ENCODE measurements at places on chromosomes 12 and 14. TPM values are rescaled to one million over a fixed set of nuclear protein-coding genes. Genes with fewer than 3 reads are reported as not detected.
A peak's percentile ranks its signal among the peaks of the same experiment; 100 is the strongest.

The PPP1R36 gene
- total RNA-seq = 6.7 TPM

The ATXN7L3B gene
- 37.3 TPM for total RNA-seq

The RNASE11 gene
- not detected for total RNA-seq

The C14orf180 gene
- total RNA-seq = not detected

The FITM1 gene
- total RNA-seq = not detected

The TAS2R7 gene
- total RNA-seq = not detected

The FAM222A gene
- total RNA-seq = 22.0 TPM

The RND1 gene
- total RNA-seq = 0.62 TPM

DNA sequence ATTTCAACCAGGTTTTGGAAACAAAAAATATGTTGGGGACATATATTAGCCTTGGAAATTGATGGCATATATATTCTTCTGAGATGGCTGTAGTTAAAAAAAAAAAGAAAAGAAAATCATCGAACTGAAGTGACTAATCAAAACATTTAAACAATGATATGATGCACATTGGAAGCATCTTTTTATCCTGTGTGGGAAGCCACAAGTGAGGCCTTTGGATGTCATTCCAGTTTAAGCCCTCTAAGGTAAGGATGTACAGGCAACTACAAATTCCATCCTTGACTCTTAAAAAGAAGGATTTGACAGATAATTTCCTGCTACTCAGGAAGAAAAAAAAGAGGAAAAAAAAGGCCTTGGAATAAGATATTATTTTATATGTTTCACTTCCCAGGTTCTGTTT is 9.6 kb upstream of the PTPRB start:
- no peak for DNase-seq

DNA sequence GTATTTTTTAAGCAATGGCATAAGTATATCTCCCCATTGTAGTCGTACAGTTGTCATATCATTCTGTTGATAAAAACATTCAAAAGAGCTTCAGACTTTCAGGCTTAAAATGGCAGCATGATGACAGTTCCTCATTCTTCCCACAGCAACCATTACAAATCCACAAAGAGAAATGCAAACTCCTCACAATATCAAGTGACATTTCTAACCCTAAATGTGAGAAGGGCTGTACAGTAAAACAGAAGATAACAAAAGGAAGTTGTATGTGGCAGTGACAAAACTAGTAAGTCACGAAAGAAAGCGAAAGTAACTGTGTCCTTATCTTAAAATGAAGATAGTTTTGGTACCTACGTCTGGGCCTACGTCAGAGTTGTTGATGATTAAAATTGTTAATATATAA is 46.7 kb downstream of the GXYLT1 start:
- no peak for DNase-seq

GRCh38 chr14:63956326-63956725 is 103.5 kb downstream of the SYNE2 start:
- no peak for DNase-seq

- no peak for DNase-seq
Measured at GRCh38 chr14:93286212-93286890, 46.5 kb downstream of the BTBD7 start.

- DNase-seq = no peak
Measured at GRCh38 chr14:90545966-90546751, 149.3 kb downstream of the CALM1 start.

- no peak for DNase-seq
Measured at GRCh38 chr12:102118874-102119273, 1.0 kb downstream of the NUP37 start.

GRCh38 chr14:98218218-98218617 is 1053.8 kb downstream of the BCL11B start:
- DNase-seq = no peak

GRCh38 chr12:32107359-32108267 is 966 bp downstream of the BICD1 start:
- DNase-seq = peak; percentile 54

DNA sequence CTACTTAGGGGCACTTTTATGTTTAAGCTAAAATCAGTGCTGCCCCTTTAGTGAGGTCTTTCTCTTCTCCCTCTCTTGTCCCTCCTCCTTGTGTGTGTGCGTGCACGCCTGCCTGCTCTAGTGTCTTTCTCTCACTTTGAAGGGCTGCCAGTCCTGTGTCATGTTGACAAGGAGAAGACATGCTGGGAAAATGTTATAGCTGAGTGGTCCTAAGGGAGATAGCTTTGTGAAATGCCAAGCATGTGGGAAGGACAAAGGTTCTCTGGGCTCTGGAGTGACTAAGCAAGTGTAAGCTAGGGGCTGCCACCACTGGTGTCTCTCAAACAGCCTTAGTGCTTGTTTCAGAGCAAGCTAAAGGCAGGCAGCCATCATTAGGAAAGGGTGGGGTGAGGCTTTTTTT is 108.4 kb downstream of the EMP1 start:
- no peak for DNase-seq

DNA sequence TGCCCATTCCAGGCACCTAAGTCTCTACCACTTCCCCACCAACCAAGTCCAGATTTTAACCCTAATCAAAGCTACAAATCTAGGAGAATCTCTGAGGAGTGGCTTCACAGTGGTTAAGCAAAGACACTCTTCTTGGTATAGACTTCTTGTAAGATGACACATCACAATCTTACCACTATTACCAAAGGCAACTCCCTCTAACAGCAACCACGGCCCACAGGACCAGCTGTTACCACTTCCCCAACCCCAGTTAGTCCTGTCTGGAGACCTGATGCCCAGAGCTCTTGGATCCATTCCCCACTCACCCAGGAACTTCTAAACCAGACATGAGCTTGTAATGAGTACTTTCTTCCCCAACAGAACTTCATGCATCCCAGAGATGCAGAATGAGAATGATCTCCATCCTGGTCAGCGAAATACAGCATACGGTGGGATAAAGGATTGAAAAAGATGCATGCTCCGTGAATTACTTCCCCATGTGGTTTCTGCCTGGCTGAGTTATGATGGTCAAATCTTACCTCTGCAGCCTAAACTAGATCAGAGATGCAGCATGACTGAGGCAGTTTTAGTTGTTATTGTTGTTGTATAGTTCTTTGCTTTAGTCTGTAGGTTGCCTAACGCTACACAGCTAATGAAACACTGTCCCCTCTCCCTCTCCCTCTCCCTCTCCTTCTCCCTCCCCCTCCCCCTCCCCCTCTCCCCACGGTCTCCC is 87.7 kb upstream of the FOXN3 start:
- DNase-seq = no peak

DNA sequence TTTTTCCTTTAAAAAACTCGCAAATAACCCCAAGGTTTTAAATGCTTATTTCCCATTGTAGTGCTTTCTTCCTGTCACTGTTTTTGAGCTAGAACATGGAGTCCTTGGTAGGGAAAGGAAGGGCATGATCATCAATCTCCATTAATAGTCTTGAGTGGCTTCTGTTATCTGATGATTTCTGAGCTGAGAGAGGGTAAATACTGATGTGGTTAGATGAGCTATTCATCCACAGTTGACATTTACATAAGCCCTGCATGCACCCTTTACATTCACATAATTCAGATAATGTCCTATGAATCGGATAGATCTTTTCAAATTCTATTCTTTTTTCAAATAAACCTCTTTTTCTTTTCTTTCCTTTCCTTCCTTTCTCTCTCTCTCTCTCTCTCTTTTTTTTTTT is 81.4 kb downstream of the NTN4 start:
- no peak for DNase-seq

- DNase-seq = no peak
Measured at GRCh38 chr12:22593864-22594263, 31.1 kb upstream of the ETNK1 start.

DNA sequence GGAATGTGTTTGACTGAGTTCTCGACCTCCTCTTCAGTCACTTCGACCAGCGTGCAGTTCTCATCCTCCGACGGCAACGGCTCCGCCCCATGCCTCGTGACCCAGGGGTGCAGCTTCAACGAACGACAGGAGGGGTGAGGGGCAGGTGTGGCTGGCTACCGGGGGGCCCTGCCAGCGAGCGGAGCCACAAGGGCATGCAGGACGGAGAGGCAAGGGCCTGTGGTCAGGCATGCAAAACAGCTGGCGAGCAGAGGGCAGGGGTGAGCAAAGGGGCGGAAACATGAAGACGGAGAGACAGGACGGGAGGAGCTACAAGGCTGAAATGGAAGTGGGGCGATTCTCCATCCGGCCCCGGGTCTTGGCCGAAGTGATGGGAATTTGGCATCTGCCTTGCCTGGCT is 38.7 kb downstream of the P2RX4 start:
- no peak for DNase-seq

- DNase-seq = no peak
Measured at GRCh38 chr14:36520601-36521525, 831 bp upstream of the NKX2-1 start.

GRCh38 chr12:48580831-48581230 is 11.0 kb upstream of the LALBA start:
- DNase-seq = no peak

GRCh38 chr14:57212919-57213318 is 55.8 kb downstream of the EXOC5 start:
- DNase-seq = no peak

- DNase-seq = no peak
Measured at GRCh38 chr12:90106568-90106967, 397.9 kb upstream of the ATP2B1 start.

DNA sequence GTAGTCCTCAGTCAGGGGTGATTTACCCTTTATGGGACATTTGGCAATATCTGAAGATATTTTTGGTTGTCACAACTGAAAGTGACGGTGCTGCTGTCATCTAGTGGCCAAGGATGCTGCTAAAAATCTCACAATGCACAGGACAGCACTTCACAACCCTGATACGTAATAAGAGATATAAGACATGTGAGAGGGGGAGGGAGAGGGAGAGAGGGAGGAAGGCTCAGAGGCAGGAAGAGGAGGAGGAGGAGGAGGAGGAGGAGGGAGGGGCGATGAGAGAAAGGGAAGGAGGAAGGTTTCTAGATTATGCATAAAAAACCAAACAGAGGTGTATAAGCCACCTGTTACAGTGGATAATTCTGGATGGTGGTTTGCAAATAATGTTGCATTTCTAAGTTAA is 14.3 kb downstream of the MYL2 start:
- no peak for DNase-seq

DNA sequence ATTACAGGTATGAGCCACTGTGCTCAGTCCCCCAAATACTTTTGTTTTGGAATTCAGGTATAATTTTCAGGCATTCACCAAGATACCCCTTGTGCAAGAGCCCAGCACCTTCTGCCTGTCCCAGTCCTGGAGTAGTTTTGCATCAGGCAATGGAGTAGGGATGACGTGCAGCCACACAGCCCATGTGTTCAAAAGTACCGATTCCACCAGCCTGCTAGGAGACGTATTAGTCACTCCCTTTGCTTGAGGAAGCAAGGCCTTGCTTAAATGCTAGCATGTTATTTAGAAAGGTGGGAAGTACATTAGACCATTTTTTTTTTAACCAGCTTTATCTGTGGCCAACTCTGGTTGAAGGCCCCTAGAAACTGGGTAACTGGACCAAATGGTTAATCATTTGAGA is 15.0 kb upstream of the GALNT16 start:
- no peak for DNase-seq

DNA sequence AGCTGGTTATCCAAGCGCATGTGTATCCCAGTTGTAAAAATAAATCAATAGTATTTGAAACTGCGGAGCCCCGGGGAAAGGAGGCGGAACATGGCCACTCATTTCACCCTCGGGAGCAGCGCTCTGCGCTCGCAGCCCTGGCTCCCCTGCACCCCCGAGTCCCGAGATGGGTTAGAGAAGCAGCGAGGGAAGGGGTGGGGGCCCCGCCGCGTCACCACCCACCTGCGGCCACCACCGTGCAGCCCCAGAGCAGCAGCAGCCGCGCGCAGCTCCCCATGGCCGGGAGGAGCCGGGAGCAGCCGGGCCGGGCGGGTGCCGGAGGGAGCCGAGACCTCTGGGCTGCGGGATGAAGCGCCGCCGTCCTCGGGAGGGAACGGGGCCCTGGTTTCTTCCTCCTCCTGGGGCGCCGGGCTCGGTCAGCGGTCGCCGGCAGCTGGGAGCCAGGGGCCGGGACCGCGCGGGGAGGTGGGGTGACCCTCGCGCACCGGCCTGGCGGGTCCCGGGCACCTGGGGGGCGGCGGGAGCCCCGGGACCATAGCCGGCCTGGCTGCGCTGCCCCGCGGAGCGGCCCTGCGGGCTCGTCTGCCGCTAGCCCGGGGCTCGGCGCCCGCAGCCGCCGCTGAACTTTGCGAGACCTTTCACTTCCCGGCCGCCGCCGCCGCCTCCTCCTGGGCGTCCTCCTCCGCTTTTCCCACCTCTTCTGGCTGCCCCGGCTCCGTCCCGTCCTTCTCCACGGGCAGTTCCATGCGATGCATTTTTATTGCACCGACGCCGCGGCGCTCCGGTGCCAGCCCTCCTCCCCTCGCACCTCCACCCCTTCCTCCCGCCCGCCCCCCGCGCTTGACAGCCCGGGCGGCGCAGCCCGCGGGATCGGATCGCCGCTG is at the start of gene NTN4:
NTN4 (minus strand) TSS at position 732 of the 884 bp plus-strand sequence; CDS start at position 277, 455 bp downstream.
- peak; percentile 70 for DNase-seq

GRCh38 chr12:13000616-13000924 is 505 bp upstream of the HEBP1 start:
- DNase-seq = no peak

DNA sequence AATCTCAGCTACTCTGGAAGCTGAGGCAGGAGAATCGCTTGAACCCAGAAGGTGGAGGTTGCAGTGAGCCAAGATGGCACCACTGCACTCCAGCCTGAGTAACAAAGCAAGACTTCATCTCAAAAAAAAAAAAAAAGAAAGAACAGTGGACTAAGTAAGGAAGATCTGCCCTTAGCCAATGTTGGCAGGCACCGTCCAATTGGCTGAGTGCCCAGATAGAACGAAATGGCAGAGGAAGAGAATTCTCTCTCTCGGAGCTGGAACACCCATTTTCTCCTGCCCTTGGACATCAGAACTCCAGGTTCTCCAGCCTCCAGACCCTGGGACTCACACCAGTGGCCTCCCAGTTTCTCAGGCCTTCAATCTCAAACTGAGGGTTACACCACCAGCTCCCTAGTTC is 49.9 kb downstream of the ESR2 start:
- DNase-seq = peak; percentile 61

GRCh38 chr14:58797010-58797429 is 159.3 kb downstream of the DACT1 start:
- DNase-seq = no peak

- DNase-seq = no peak
Measured at GRCh38 chr14:34498684-34499412, 36.8 kb upstream of the SPTSSA start.

GRCh38 chr14:32450919-32451675 is 122.0 kb downstream of the AKAP6 start:
- no peak for DNase-seq

DNA sequence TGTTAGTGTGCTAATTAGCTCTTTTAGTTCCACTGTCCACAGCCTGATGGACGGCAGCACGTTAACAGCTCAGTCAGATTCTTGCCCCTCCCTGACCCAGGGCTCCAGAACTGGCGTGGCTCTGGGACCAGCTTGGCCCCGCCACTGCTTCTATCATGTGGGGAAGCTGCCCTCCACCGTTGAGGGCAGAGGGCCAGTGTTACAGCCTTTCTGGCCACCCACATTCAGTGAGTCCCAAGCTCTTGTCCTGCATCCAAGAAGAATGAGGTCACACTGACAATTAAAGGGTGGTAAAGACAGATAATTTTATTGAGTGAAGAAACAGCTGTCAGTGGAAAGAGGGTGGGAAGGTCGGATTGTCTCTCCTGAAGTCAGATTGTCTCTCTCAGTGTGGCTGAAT is 36.9 kb downstream of the BCL2L14 start:
- DNase-seq = no peak

All from ovary (tissue), 10 donors.